ENCODE measurements at places on chromosomes 5 and 9.

DNA sequence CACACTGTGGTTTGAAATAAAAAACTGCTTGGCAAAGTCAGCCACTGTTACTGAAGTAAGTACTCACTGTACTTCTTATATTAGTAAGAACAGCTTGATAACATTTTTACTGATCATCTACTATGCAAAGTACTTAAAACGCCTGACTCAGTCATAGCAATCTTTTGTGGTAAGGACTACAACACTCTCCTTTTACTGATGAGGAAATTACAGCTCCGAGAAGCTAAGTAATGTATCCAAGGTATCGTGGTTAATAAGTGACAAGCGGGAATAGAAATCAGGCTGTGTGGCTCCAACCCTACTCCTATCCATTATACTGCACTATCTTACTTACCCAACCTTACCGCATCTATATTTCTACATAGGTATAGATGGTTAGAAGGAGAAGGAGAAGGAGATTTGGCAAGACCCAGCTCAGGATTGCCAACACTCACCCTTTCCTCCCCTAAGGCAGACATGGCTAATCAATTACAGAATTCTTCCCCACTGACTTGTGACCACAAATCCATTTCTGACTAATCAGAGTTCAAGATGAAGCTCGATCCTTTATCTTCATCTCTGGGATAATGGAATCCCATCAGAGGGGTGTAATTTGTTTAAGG lies 281.4 kb downstream of the SPOCK1 start:
- DNase-seq, result no peak

DNA sequence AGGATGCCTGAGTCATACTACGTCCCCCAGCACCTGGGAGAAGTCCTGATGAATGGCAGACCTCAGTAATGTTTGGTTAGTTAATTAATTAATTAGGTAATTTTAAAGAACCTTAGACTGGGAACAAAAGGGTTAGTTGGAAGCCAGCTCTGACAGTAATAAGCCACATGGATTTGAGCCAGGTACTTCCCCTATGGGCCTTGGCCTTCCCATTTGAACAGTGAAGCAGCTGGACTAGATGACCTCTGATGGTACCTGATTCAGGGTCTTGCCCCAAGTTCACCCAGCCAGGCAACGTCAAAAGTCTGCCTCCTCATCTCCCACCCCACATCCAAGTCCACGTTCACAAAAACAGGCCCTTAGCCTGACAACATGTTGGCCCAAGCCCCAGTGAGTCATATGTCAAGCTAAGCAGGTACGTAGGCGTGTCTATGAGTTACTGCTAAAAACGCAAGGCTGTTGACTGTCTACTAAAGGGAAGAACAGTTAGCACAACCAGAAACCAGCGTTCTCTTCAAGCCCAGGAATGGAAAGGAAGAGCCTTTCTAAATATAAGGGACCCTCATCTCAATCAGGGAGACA lies 303.2 kb downstream of the ACTL7B start:
- no peak for DNase-seq

DNA sequence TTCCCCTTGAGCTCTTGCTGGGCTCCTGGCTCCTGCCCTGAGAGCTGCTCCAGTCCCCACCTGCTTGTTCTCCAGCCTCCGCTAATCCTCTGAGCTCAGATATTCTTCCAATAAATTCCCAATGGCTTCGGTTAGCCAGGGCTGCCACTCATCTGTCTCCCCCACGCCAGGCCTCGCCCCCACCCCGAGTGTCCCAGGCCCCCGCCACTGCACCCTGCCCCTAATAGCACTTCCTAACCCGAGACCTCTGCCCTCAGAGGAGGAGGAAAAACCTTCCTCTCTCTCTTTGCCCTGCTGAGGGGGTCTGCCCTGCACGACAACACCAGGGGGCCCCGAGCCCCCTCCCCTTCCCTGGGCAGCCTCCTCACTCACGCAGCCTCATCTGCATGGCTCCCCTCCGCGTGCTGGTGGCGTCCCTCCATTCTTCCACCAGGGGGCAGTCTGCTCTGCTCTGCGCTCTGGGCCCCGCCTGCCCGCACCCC lies 5.4 kb upstream of the LCN15 start:
- no peak for DNase-seq

- no peak for DNase-seq
These were observed 986.9 kb downstream of the CDH18 start for GRCh38 chr5:19001054-19001453.

GRCh38 chr5:32712481-32713360 lies 1.6 kb downstream of the NPR3 start:
- DNase-seq, result no peak

DNA sequence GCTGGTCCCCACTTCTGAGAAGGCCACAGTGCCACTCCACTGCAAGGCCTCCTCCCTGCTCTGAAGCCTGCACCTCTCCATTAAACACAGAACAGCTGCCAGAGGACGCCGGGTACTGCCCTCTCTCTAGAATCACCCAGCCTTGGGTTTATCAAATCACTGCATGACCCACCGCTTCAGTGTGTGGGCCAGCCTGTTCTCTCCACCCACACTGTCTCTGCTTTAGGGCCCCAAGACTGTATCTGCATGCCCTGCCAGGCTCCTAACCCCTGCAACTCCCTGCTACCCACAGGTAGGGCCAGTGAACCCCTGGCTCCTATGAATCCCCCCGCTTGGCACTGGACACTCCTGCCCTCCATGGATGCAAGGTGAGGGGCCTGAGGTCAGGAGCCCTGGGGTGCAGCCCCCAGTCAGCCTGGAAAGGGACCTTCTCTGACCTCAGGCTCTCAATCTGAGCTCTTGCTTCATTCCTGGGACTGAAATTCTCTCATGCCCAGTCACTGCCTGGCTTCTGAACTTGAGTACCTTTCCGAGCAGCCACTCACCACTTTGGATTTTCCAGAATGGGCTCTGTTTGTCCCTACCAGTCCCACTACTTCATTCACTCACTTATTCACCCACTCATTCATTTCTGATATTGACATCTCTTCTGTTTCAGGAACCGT lies 206.3 kb downstream of the GABBR2 start:
- no peak for DNase-seq

- DNase-seq, result no peak
These were observed 3.6 kb upstream of the PSMD5 start for GRCh38 chr9:120846251-120846889.

DNA sequence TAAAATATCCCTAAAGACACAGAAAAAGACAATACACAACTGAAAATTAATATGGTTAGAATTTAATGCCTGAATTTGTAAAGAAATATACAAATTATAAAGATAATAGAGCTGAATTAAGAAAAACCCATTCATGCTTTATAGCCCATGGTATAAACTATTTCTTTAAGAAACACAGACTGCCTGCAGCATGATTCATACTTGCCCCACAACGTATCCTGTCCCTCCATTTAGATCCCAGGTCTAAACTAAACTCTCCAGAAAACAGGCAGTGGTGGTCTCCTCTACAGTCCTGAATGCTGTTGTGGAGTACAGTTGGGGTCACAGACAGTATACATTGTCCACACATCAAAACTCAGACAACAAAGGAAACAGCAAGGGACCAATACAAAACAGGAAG lies 24.8 kb downstream of the IL6ST start:
- no peak for DNase-seq

DNA sequence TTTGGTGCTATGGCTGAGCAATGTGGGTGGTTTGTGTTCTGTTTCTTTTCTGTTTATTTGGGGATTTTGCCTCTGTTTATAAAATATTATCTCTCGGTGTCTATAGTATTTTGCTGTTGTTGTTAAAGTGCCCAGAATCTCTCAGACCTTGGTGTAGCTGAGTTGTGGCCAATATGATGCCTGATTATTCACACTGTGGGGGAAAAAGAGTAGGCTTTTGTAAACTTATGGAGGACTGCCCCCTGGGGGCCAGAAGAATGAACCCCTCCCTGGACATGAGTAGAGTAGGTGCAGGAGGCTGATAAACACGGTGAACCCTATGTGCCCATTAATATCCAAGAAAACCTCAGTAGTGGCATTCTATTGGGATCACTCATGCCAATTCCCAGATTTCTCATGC lies 49.0 kb upstream of the DPYSL3 start:
- DNase-seq, result no peak

DNA sequence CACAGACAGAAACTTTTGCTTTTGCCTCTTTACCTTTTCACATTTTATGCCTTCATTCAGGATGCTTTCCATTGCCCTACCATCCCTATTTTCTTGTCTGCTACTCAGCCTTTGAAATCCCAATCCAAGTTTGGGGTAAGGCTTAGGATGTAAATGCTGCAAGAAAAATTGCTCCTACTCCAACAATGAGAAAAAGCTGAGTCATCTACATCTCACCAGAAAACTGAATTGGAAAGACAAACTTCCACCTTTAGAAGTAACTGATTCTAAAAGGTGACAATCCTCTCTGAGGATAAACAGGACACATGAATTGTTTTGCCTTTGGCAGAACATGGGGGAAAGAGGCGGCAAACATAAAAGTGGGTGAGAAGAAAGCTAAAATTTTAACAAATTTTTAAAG lies 295.6 kb downstream of the NR2F1-AS1 start:
- DNase-seq, result no peak

Measured in stimulated activated CD8-positive, alpha-beta memory T cell treated with anti-CD3 and anti-CD28 coated beads, Interleukin-7, amount 100 ng/mL, for 1 hour (primary cell).